ENCODE measurements at places on chromosomes 5 and 9.
A peak's percentile ranks its signal among the peaks of the same experiment; 100 is the strongest.

- no peak for DNase-seq
Measured at GRCh38 chr5:150304481-150305081, 1.9 kb upstream of the ARSI start.

DNA sequence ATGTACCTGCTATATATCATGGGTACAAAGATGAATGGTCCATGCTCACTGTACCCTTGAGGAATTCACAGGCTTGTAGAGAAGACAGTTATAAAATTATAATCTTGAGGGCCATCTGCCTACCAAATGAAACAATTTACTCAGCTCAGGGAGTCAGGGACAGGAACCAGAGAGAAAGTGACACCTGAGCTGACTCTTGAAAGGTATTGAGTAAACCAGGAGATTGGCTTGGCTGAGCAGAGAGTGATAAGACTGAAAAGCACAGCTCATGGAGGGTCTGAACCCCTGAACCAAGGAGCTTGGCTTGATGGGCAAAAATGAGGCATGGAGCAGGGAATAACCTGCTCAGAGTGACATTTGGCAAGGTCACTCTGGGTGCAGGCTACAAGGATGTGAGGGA lies 147.3 kb downstream of the FAM114A2 start:
- DNase-seq = no peak

- DNase-seq = no peak
Measured at GRCh38 chr9:69622676-69623075, 49.5 kb downstream of the APBA1 start.

DNA sequence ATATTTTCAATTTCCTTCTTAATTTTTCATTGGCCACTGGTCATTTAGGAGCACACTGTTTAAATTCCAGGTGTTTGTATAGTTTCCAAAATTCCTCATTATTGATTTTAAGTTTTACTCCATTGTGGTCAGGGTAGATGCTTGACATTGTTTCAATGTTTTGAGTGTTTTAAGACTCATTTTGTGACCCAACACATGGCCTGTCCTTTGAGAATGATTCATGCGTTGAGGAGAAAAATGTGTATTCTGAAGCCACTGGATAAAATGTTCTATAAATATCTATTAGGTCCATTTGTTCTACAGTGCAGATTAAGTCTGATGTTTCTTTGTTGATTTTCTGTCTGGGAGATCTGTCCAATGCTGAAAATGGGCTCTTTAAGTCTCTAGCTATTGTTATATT lies 24.4 kb upstream of the FNIP1 start:
- DNase-seq = no peak

DNA sequence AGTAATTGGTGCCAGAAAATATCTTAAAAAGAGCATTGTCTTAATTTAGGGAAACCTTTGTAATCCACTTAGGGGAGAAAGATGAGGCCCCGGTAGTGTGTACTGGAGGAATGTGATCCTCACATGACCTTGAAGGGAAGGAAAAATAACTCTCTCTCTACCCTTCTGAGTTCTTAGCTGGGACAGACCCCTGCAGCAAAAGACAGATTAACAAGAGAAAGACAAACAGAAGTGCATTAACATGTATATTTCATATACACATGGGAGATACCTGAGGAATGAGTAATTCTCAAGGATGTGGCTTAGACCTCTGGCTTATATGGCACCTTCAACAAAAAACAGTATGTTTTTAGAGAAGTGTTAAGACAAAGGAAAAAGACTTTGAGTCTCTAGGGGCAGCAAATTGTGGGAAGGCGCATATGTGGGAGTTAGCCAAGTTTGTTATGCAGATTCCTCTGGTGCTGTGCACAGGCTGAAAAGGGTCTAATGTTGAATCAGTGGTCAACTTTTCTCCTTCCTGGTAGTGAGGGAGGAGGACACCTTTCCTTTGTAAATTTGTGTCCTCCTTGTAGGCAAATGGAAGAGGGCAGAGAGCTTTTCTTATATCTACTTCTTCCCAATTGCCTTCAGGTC lies 138.8 kb downstream of the LRRC70 start:
- DNase-seq = no peak

GRCh38 chr5:128763321-128763720 lies 202.0 kb upstream of the SLC27A6 start:
- no peak for DNase-seq

DNA sequence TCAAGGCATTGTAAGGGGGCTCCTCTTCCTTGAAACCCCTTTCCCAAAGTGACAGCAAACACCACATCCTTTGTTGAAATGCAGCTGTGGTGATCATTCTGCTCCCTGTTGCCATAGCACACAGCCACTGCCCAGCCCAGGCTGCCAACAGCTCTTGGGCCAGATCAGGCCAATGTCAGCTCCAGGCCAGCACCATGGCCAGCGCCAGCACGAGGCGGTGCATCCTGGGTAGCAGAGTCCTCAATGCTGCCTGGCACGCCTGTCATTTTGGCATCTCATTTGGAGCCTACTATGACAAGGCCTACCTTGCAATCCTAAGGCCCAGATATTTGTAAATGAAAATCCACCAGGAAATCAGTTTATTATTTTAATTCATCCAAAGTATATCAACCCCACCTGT lies 390.6 kb downstream of the DNAH5 start:
- DNase-seq = no peak

- no peak for DNase-seq
Measured at GRCh38 chr5:57635146-57635777, 152.7 kb upstream of the ACTBL2 start.

DNA sequence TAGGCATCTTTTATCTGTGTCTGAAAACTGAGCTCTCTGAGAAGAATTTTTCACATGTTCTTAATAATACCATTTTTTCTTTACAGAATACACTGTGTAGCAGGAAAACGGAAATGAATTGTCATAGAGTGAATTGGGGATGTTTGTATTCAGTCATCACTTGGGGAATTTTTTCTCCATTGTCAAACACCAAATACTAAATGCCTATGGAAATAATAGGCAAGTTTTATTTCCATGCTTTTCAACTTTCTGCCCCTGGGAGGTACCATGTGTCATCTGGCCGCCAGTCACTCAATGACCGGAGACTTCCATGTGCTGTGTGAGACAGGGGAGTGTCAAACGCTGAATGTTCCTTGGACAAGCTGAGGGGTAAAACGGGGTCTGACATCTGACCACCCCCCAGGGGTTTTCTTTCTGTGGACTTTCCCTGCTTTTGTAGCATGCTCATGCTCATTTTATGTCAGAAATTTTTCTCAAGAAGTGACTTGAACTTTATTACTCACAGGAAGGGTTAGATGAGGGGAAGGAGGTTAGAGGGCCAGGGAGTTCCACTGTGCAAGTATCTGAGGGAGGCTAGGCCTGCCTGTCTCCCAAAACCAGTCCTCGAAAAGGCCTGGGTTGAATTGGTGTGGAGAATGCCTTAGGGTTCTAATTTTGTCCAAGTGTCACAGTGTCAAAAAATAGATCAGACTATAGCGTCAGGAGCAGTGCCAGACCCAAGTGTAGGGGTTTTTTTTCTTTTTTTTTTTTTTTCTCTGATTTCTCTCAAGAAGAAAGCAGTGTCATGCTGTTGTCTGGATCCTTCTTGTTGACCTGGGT lies 438.6 kb downstream of the AGTPBP1 start:
- DNase-seq = no peak

DNA sequence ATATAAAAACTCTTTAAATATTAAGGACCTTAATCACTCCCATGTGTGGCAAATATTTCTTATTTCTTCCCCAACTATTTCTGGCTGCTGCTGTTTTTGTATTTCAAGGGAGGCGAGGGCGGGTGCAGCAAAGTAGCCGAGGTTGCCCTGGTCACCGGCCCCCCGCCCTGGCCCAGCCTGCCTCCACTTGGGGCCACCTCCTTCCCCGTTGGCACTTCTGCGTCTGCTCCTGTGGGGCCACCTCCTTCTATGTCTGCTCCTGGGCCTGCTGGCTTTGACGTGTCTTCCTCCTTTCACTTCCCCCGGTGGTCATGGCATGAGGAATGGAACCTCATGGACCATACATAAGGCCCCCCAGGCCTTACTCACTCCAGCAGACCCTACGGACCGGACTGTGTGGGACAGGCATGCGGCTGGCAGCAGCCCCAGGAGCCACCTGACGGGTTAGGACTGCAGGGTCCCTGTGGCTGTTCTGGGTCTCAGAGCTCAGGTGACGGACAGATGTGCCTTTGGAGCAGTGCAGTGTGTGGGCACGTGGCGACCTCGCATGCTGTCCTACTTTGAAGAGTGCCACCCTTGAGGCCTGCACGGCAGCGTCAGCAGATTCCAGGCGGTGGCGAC lies 5.8 kb upstream of the ENTPD8 start:
- no peak for DNase-seq

DNA sequence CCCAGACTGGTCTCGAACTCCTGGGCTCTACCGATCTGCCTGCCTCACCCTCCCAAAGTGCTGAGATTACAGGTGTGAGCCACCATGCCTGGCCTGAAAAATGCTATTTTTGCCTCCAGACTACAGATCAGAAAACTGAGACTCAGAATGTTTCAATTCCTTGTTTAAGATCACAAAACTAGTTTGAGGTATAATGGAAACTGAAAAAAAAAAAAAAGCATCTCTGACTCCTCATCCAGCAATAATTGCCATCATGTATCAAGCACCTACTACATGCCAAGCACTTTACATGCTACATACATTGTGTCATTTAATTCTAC lies 35.6 kb downstream of the PLAC8L1 start:
- DNase-seq = no peak

GRCh38 chr9:125707472-125707804 lies 430 bp upstream of the MAPKAP1 start:
- DNase-seq = no peak

- DNase-seq = no peak
Measured at GRCh38 chr9:76654051-76654461, 110.2 kb upstream of the PCA3 start.

GRCh38 chr5:178538741-178539229 lies 51.4 kb downstream of the COL23A1 start:
- DNase-seq = no peak

DNA sequence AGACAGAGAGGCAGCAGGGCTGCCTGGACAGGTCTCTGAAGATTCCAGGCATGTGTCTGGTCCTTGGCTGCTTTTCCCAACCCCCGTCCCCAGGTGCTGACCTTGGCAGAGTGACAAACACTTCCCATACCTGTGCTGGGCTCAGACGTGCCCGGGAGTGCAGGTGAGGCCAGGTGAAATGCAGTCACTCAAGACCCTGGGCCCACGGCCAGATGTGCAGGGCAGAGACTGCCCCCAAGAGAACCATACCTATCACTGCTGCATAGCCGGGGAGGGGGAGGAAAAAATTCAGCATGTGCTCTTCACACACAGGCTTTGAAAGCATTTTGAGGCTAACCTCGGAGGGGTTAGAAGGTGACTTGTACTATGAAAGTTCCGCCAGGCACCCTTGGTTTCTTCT lies 22.6 kb downstream of the CCNJL start:
- DNase-seq = no peak

DNA sequence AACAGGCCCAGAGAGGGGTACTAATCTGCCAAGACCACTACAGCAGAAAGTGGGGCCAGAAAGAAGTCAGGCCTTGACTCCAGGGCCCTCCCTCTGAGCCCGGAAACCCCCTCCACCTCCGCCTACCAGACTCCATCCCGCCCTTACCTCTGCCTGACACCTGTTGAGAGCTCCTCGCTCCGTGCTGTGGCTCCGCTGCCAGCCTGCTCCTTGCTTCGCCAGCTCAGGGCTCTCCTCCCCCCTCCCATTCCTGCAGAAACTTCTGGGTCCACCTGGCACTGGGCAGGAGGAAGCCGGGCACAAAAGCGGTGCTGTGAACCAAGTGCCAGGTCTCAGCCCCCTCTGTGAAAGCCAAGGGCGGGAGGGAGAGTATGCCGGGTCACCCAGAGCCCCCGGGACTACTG lies 6.4 kb upstream of the ST6GALNAC6 start:
- DNase-seq = no peak

DNA sequence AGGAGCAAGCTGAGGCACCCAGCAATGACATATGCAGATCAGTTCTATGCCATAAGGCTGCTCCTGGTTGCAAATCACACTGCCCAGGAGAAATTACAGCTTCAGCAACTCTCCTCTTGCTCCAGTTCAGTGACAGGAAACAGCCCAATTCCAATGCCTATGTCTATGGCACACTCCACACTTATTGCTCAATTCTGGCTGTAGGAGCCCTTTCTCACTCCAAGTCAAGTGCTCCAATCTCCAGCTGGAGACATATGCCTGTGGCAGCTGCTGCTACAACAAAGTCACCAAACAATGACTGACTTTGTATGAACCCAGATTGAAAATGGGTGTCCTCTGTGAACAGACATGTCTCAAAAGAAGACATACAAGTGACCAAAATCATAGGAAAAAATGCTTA lies 31.8 kb upstream of the PLCXD3 start:
- no peak for DNase-seq

- DNase-seq = no peak
Measured at GRCh38 chr9:136582977-136583735, 37.3 kb upstream of the NOTCH1 start.

DNA sequence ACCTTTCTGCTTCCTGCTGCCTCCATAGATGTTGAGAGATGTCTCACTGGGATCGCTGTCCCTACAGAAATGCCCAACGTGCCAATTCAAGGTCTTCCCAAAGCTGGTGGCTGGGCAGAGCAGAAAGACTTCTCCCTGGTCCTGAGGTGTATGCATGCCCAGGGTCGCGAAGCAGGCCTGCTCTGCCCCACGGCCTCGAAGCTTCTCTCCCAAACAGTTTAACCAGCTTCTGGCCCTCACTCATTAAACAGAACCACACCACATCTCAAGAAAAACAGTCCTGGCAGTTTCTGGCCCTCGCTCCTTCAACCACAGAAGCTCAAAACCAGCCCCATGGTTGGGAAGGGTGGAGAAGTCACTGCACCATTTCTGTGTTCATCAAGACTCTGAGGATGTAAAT lies 14.7 kb upstream of the SMIM32 start:
- no peak for DNase-seq

GRCh38 chr5:33841891-33842290 lies 49.9 kb downstream of the ADAMTS12 start:
- DNase-seq = no peak

DNA sequence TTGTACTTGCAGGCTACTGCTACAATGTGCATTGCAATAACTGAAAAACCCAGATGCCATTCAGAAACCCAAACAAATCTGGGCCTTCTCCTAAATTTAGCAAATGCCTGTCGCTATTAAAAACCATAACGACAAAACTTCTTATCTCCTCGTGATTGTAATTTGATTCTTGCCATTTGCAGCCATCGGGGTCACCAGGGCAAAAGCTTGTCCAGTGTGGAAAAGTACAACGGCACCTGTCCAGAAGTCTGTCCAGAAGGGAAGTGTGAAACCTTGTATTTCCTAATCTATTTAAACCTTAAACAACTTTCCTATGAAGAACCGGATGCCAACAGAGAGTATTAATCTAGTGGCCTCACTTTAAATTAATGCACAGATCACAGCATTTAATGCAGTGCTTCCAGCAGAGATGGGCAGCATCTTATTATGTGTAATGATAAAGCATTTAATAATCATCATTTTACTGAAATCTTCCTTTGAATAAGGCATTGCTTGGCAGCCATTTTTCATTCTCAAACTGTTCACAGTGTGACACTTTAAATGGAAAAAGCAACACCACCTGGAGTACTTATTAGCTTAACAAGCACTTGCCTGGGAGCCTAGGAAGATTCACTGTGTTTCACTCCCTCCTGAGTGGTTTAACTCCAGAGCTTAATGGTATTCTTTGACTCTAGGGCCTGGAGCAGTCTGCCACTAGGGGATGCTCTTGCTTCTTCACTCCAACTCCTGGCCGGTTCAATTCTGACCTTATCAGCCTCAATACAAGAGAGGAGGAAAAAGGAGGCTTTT lies 4.9 kb upstream of the C7 start:
- DNase-seq = peak; percentile 37
